Glutamatergic neuron (in vitro differentiated cells): ENCODE measurements at places on chromosomes 1 and 21.

DNA sequence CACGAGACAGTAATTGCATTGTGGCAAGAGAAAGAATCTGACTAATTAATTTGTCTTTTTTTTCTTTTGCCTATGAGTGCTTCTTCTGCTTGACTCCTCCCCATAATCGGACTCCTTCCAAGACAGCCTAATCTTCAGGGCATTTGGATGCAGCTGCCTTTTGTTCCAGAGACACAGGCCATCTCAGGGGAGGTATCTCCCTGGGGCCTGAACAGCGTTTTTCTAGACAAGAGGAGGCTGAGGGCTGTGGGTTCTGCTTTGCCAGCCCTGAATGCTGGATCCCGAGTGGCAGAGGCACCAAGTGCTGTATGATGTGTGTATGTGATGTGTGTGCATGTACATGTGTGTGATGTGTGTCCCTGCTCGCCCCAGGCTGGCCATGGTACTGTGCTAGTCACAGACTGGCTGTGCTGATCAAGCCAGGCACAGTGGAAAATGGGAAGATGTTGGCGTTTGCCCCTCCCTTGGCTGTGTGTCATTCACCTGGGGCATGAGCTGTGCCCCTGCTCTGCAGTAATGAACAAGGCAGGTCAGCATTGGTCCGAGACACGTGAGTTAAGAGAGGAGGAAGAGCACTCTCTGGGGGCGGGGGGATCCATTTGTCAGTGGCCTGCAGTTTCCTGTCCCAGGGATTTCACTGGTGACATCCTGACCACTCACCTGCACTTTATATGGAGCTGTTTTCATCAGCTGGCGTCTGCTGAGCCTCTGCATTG lies 77.2 kb downstream of the ADARB1 start:
- DNase-seq: no peak

- no peak for DNase-seq
Measured at GRCh38 chr1:179166663-179167417, 62.6 kb downstream of the ABL2 start.

GRCh38 chr1:57424231-57425027 lies 569 bp upstream of the DAB1 start:
- peak; percentile 78 for DNase-seq

DNA sequence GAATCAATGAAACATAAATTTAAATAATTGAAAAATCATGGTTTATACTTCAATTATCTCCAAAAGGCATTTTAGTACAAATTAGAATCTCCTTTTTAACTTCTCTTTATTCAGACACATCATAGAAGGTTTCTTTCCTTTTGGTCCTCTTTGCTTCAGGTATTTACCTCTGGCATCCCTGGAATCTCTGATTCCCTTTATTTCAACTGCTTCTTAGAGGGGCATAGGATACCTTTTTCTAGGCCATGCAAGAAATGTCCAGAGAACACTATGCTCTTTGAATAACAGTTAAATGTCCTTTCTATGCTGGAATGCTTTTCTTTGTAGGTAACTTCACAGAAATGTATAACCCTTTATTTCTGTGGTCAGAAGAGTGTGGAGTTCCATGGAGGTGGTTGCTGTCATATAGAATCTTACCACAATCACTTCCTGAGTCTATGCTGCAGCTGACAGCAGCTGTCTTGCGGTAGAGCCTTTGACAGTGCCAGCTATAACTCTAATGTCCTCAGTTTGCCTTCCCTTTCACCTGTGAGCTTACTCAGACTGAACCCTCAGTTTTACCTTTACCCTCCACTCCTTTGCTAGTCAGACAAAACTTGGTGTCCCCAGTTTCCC lies 8.6 kb downstream of the LAMC2 start:
- DNase-seq: no peak

DNA sequence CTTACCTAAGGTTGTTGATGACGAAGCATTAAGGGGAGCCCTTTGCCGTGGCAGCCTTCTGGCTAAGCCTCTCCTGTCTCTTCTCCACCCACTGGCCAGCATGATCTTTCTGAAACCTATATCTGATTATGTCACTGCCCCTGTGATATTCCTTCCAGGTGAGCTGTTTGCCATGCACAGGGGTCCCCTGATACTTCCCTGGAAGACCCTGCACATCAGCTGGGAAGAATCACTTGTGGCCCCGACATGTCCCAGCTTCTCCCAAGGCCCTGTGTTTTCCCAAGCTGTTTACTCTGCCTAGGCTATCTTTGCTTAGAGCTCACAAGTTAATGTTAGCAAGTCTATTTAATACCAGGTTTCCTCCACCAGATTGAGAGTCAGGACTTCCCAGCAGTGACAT lies 12.3 kb downstream of the RD3 start:
- DNase-seq: no peak

- DNase-seq: no peak
Measured at GRCh38 chr1:44553127-44553758, 121.0 kb downstream of the TMEM53 start.

GRCh38 chr1:27346991-27347624 lies 5.3 kb downstream of the SYTL1 start:
- DNase-seq: no peak

DNA sequence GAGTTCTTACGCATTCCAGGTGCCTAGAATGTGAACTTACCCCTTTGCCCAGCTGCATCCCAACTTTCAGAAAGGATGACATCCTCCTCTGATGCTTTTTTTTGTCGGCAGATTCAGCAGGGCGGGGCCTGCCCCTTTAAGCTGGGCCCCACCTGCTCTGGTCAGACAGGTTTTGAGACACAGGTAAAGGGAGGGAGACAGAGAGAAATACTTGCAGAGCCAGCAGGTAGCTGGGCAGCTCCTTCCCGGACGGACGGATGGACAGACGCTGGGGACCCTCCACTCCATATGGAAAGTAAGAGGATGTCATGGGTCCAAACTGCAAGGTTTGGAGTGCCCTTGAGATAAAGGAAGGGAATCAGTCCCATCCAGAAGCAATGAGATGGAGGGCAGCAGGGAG lies at the start of gene TMEM79:
Gene TMEM79, plus strand, starts transcription at position 214 of the 400 bp plus-strand sequence. CDS start 902 bp downstream, outside the sequence.
- no peak for DNase-seq

DNA sequence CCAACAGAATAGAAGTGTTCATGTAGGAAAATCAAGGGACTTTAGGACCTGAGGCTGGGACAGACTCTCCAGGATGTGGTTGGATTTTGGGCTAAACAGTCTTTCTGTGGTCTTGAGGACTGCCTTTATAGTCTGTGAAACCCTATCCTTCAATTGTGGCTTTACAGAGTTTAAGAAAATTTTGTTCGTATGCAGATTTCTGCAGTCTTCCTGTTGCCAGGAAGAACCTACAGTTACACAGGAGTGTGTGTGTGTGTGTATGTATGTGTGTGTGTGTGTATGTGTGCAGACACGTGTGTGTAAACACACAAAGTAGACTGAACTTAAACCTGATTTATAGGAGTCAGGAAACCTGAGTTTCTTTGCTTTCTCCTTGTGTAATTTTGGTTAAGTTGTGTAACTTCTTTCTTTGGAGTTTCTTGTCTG lies 22.8 kb downstream of the NEK7 start:
- DNase-seq: no peak

- DNase-seq: no peak
Measured at GRCh38 chr1:78277253-78277652, 213.5 kb upstream of the PTGFR start.

- peak; percentile 34 for DNase-seq
Measured at GRCh38 chr21:29342363-29342957, 43.7 kb downstream of the BACH1 start.

- no peak for DNase-seq
Measured at GRCh38 chr1:147717706-147718097, 42.7 kb downstream of the GJA5 start.

DNA sequence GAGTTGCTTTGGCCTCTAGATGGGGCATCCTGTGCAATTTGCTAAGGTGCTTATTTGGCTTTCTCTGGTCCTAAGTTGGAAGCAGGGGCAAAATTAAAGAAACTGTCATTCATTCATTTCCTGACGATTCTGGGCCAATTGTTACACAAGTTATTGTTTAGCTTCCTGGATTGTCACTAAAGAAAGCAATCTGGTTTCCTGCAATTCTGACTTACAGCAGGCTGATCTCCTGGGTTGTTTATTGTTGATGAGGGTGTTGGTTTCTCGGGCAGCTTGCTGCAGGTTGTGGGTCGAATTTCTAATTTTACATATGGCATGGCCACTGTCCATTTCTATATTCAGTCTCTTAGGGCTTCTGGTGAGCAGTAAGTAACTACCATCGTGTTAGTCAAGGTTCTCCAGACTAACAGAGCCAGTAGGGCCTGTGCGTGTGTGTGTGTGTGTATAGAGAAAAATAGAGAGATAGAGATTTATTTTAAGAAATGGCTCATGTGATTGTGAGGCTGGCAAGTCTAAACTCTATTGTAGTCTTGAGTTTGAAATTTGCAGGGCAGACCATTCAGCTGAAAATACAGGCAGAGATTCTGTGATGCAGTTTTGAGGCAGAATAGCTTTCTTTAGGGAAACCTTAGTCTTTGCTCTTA lies 30.4 kb downstream of the CTH start:
- no peak for DNase-seq

GRCh38 chr1:162446946-162447345 lies 35.0 kb upstream of the SH2D1B start:
- DNase-seq: no peak

DNA sequence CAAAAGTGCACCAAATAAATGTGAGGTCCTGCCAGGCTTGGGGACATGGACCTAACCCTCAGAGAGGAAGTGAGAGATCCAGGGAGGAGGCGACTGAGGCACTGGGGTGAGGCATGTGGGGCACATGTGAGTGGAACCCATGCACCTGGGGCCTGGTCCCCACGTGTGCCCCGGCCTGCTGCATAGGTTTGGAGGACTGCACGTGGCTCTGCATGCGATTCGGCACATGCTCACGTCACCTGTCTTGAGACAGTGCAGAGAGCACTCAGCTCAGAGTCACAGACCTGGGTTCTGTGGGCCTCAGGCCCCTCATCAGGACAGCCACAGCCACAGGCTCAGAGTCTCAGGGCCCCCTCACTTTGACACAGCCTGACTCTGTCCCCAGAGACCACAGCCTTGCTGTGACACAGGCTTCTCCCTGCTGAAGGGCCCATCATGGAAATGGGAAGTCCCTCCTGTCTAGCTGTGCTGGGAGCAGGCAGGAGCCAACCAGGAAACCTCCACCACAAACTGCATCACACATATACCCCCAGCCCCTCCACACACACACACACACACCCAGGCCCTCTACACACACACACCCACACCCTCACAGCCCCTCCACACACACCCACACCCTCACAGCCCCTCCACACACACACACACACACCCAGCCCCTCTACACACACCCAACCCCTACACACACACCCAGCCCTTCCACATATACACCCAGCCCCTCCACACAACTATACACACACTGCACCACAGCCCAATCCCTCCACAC lies 48.2 kb downstream of the SLC9A1 start:
- DNase-seq: no peak

GRCh38 chr1:8503842-8504241 lies 185.9 kb downstream of the SLC45A1 start:
- DNase-seq: no peak

GRCh38 chr1:18643154-18644012 lies 12.7 kb downstream of the PAX7 start:
- peak; percentile 58 for DNase-seq

GRCh38 chr21:26144031-26144430 lies 26.5 kb downstream of the APP start:
- DNase-seq: no peak

- no peak for DNase-seq
Measured at GRCh38 chr1:210246447-210246846, 13.9 kb downstream of the SERTAD4 start.

GRCh38 chr1:41547336-41547735 lies 62.9 kb upstream of the EDN2 start:
- DNase-seq: no peak

GRCh38 chr1:84010136-84010535 lies 11.2 kb upstream of the TTLL7 start:
- no peak for DNase-seq

GRCh38 chr1:68015971-68016370 lies 34.5 kb downstream of the DIRAS3 start:
- DNase-seq: no peak

- peak; percentile 67 for DNase-seq
Measured at GRCh38 chr1:10178597-10179405, 31.6 kb upstream of the KIF1B start.

DNA sequence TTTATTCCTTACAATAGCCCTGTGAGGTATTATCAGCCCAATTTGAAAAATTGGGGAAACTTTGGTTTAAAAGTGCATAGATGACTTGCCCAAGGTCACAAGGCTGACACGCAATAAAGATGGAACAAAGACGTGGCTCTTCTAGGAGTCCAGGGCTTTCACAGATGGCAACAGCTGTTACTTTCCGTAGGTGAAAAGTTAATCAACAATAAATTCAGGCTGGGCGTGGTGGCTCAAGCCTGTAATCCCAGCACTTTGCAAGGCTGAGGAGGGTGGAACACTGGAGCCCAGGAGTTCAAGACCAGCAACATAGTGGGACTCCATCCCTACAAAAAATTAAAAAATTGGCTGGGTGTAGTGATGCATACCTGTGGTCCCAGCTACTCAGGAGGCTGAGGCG lies 87.8 kb upstream of the ATF3 start:
- no peak for DNase-seq

DNA sequence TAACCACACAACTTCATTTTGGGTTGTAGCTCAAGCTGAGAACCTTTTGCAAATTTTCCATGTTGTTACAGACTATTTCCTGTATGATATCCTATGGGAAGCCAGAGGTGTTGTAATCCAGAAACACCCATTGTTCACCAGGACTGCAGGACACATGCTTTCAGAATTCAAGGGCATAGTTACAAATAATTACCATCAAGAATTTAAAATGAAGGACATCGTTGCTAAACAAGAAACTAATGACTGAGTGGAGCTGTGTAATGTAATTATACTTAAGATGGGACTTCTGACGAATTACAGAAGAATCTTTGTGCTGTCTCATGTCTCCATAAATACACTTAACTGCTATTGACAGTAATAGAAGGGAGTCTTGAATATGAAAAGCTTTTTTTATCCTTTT lies 47.6 kb upstream of the HOOK1 start:
- no peak for DNase-seq

GRCh38 chr1:107430540-107431228 lies 289.8 kb downstream of the NTNG1 start:
- peak; percentile 28 for DNase-seq

DNA sequence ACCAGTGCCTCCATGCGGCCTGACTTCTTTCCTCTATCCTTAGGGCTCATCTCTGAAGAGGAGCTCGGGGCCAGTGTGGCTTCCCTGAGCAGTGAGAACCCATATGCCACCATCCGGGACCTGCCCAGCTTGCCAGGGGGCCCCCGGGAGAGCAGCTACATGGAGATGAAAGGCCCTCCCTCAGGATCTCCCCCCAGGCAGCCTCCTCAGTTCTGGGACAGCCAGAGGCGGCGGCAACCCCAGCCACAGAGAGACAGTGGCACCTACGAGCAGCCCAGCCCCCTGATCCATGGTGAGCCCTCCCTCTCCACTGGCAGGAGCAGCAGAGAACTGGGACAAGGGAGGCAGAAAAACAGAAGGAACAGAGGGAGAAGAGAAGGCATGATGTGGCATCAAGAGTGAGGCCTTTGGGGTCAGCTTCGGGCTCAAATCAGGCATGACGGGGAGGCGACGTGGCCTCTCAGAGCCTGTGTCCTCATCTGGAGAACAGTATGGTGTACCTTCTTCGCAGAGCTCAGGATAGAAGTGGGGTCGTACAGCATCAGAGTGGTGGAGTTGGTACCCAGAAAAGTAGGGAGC lies 6.5 kb upstream of the LRRC71 start:
- no peak for DNase-seq
